T1000 (cell line): ENCODE measurements at places on chromosomes 5 and 9.

DNA sequence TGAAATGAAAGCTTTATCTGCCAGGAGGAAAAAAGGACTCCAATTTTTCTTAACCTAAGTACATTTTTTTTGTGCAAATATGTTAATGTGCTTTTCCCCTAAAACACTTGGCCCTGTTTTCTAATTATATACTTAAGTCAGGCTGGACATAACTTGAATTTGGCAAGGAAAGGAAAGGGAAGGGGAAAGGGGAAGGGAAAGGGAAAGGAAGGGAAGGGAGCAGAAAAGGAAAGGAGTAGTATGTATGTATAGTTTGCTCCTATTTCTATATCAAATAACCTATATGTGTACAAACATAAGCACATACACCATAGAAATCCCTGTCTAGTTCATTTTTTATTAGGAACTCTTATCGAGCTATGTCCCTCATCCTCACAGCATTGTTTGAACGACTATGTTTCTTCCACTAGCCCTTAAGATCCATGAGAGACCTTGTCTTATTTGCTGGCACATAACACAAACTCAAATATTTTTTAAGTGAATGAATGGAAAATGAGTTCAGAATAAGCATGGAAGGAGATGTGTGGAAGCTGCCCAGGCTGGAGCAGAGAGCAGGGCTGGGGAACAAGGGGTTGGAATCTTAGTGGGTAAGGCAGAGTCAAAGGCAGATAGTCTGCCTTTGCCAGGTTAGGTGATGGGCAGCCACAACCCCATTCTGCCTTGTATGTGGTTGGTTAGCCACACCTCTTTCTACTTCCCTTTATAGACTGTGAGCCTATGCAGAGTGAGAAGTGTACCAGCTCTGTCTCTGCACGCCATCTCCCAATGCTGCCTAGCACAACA is 70.0 kb downstream of the KLHL3 start:
- DNase-seq, result no peak

- no peak for DNase-seq
Measured at GRCh38 chr5:140214831-140215230, 39.8 kb downstream of the CYSTM1 start.

DNA sequence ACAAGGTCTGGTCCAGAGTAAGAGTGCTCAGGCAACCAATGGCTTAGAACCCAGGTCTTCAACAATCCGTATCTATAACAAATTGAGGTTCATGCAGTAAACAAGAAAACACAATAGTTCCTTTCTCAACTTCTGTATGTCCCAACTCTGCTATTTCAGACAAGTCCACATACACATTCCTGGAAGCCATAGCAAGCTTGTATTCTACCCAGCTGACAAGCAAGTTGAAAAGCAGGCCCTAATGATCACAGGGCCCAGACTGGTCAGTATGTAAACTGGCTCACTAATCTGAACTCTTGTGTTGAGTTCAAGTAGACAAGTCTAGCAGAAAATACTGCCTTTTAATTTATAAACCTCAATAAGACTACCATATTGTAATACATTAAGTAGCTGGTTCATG is 26.9 kb downstream of the FNIP1 start:
- no peak for DNase-seq

- DNase-seq, result no peak
Measured at GRCh38 chr9:79694208-79694607, 122.4 kb downstream of the TLE4 start.
